ENCODE measurements at places on chromosomes 5 and 9. TPM values are rescaled to one million over a fixed set of nuclear protein-coding genes. Genes with fewer than 3 reads are reported as not detected.

Gene ZNF367
- total RNA-seq = 18.1 TPM

Gene SPINK6
- total RNA-seq = not detected

- no peaks in the 10 kb centered on the region for H3K4me1 ChIP-seq
- H3K36me3 ChIP-seq = no peaks in the 10 kb centered on the region
- H3K27ac ChIP-seq = no peak overlapping the region
- no peak for DNase-seq
- no peaks in the 10 kb centered on the region for H3K27me3 ChIP-seq
- H3K4me3 ChIP-seq = no peak overlapping the region
Measured at GRCh38 chr9:3708751-3709150, 182.9 kb upstream of the RFX3 start.

Gene CDH12
- not detected for total RNA-seq

Gene POU5F2
- 0.44 TPM for total RNA-seq

Gene IL3
- not detected for total RNA-seq

Gene TMEM215
- total RNA-seq = not detected

DNA sequence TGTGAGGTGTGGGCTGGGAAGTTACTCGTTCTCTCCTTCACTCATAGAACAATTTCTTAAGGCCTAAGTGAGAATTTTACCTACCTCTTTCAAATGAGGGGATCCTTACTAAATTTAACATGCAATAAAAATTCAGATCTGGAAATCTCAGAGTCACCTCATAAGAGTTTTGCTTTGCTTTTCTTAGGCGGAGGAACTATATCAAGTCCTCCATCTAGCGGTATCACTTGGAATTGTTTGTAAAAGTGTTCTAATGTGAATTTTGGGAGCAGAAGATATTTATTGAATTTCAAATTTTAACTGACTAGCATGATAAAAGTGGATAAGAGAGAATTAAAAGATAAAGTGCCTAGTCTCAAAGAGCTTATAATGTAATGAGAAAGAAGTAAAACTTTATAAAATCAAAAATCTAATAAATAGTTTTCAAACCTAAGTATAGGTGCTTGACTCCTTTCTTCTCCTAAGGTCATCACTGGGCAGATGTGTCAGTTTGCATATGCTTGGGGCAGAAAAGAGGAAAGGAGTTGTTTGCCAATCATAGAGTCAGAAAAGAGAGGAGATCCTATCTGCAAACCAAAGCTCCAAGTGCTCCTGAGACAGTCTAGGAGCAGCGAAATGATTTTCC is 145.7 kb upstream of the DAB2 start:
- DNase-seq = peak; percentile 31
- H3K27ac ChIP-seq = no peak overlapping the region
- no peaks in the 10 kb centered on the region for H3K27me3 ChIP-seq
- no peaks in the 10 kb centered on the region for H3K4me1 ChIP-seq
- H3K4me3 ChIP-seq = no peak overlapping the region

DNA sequence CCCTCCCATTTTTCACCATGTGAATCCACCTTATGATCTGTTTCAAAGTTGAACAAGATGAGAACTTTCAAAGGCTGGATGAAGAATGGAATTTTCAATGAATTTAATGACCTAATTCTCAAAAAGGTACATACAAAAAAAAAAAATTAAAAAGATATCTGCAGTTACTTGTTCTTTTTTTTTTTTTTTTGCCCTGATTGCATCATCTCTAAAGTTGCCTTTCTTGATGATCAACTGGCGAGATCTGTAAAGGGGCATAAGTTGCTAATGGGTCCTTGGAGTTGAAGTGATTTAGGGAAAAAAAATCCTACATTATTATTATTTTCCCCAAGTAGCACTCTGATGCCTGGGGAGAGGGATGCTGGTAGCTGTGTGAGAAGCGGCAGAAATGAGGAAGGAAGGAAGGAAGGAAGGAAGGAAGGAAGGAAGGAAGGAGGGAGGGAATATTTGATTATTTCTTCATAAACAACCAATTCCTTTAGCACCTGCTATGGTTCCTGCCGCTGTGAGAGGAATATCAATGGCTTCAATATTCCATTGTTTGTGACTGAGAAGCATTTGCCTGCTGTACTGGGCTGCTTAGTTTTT is 48.8 kb upstream of the CD180 start:
- H3K4me3 ChIP-seq = no peak overlapping the region
- H3K27me3 ChIP-seq = no peaks in the 10 kb centered on the region
- no peak for DNase-seq
- H3K36me3 ChIP-seq = no peaks in the 10 kb centered on the region
- no peak overlapping the region for H3K27ac ChIP-seq

DNA sequence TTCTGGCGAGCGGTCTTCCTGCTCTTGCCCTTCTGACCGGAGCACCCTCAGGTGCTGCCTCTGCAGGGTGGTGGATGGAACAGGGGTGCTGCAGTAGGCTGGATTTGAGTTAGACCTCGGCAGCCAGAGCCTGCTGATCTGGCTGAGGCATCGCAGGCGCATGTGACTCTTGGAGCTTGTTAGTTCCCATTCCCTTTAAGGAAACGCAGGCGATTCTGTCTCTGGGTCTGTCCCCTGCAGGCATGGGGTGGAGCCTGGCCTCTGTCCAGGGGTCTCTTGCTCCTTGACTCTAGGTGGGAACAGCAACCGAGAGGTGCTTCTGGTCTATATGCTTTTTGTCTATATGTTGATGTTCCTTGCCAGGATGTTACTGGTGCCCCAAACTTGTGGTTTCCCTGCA is 3.1 kb downstream of the WNK2 start:
- peaks cover 5% of the 10 kb centered on the region for H3K4me1 ChIP-seq
- H3K36me3 ChIP-seq = no peaks in the 10 kb centered on the region
- H3K27ac ChIP-seq = no peak overlapping the region
- H3K4me3 ChIP-seq = no peak overlapping the region
- no peaks in the 10 kb centered on the region for H3K27me3 ChIP-seq

GRCh38 chr9:124216474-124217176 is 41.1 kb upstream of the NEK6 start:
- no peaks in the 10 kb centered on the region for H3K36me3 ChIP-seq
- no peak overlapping the region for H3K4me3 ChIP-seq
- no peak overlapping the region for H3K27ac ChIP-seq
- H3K4me1 ChIP-seq = peaks cover 24% of the 10 kb centered on the region

Measured in HCT116 (cell line).